ENCODE measurements at places on chromosomes 1 and 21.

- DNase-seq: no peak
Observed at GRCh38 chr1:183871142-183871541, 66.2 kb downstream of the RGL1 start.

DNA sequence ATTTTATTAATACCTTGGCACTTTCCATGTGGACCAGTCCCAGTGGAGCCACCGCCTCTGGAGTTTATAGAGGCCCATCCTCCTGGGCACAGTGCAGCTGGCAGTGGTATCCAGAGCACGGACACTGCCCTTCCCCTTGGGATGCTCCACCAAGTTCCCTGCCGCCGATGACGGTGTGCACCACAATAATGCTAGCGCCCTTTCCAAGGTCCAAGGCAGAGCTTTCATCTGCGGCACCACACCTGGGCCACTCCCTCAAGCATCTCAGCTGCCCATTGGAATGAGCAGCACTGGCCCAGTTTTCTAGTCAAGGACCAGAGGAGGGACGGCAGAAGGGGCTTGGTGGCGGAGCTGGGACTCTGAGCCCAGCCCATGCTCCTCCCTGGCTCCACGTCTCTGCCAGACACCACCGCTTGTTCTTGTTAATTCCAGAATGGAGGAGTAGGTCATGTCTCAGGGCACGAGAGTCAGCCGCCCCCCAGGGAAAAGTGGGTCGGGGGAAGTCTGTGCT lies 24.5 kb downstream of the SIM2 start:
- DNase-seq: no peak

DNA sequence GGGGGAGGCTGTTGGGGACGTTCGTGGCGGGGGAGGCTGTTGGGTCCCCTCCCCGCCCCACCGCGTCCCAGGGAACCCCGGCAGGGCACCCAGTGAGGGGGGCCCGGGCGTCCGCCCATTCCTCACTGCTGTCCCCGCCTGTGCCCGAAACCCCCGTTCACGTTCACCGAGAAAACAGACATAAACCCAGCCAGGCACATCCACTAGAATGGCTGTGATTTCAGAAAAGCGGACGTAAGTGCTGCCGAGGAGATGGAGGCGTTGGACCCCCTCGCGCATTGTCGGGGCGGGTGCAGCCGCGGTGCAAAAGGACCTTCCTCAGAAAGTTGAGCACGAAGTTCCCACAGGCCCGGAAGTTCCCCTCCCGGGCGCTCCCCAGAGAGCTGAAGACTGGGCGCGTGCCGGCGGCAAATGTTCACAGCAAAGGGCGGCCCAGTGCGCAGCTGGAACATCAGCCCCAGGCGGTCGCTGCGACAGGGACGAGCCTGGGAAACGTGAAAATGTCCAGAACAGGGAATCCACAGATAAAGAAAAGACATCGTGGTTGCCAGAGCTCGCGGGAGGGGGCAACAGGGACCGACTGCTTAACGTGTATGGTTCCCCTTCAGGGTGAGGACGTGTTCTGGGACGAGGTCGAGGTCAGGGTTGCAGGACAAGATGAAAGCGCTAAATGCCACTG lies 18.5 kb upstream of the SAMD11 start:
- no peak for DNase-seq

DNA sequence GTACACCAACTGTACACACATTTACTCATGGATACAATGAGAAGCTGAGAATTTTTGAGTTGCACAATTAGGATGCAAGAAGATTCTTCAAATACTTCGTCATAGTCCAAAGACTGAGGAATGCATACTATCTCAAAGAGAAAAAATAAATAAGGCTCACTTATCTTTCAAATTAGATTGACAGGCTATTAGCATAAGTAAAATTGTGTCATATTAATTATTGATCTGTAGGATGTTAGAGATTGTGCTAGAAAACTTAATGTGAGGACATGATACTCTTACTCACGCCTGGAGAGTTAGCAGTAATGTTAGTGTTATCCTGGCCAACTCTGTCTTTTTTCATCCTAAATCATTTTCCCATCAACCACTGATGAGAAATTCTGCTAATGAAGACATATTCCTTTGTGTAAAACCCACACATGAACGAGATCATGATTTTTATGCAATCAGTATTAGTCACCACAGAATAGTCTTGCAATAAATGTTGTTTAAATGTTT lies 659.0 kb downstream of the LTN1 start:
- DNase-seq: no peak

GRCh38 chr1:231508941-231509340 lies 19.5 kb upstream of the TSNAX start:
- no peak for DNase-seq

DNA sequence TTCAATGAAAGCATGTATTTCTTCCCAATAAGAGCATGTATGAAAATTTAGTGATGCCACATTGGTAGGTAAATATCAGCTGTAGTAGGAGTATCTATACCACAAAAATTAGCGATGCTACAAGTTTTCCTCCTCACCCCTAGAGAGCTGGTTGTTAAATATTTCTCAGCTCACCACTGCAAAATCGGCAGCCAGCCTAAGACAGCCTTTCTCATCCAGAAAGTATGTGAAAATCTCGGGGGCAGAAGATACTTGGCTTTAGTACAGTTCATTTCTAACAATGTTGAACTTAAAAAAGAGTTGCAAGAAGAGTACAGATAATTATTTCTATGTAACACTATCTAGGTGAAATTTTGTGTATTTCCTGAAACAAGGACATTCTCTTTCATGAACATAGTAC lies 235.4 kb downstream of the TPR start:
- no peak for DNase-seq

- DNase-seq: no peak
Observed at GRCh38 chr21:27511233-27511632, 544.3 kb upstream of the ADAMTS5 start.

DNA sequence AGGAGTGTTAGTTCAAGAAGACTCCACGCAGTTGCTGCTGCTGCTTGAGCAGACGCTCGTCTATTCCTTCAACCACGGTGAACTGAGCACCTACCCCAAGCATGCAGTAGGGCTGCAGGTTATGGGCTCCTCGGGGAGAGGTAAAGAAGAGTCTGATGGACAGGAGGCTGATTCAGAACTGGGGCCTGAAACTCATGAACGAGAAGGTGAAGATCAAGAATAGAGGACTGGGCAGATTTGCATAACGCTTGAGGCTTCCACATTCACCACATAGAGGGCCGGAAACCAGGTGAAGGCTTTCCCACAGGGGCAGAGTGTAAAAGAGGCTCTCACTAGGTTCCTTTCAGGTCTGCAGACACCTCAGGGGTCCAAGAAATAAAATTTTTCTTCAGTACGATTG lies 9.1 kb downstream of the ABCA4 start:
- DNase-seq: no peak

- no peak for DNase-seq
Observed at GRCh38 chr21:27802816-27803475, 836.1 kb upstream of the ADAMTS5 start.

- no peak for DNase-seq
Observed at GRCh38 chr1:16406868-16407267, 30.4 kb downstream of the SPATA21 start.

DNA sequence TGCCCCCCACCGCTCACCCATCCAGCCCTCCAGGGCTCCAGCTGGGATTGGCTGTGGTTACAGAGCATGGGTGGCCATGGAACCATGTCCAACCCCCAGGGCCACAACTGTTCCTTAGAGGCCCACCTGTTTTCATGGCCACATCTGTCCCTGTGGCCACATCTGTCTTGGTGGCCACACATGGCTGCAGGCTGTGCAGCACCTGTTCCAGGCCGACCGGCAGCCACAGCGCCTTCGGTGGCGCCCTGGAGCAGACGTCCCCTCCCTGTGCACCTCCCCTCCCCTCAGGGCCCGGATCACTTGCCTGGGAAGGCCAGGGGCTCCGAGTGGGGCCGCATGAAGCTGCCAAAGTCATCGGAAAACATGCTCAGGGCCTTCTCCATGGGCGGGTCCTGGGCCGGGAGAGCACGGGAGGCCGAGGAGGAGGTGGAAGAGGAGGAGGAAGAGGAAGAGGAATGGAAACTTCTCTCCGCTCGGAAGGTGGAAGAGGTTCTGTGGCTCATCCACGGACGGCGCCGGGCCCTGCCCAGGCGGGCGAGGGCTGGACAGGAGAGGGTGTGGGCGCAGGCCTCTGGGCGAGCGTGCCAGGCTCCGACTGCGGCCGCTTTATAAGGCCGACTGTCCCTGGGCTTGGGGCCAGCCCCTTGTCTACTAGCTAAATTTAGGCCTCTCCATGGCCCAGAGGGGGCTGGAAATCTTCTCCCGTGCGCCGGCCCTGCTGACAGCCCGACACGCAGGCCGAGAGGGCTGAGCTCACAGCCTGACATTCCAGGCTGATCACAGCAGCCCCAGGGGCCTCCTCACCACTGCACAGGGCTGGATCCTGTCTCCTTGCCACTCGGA lies at the start of gene HSPB7:
Gene HSPB7 (minus strand): TSS at position 583 of the 843 bp plus-strand sequence. CDS start 80 bp downstream, at position 503.
- no peak for DNase-seq

DNA sequence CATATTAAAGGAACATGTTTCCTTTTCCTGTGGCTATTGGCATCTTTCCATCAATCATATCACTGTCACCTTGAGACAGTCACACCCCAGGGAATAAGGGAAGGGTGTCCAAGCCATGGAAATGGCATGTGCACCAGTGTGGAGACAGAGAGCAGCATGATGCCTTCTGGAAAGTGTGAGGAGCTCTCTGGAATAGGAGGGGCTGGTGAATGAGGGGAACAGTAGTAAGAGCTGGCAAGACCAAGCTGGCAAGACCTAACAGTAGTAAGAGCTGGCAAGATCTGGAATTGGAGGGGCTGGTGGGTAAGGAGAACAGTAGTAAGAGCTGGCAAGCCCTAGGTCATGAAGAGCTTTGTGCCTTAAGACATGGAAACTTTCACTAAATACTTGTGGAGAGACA lies 186.7 kb downstream of the C1orf94 start:
- DNase-seq: no peak

GRCh38 chr1:37995751-37996345 lies 6.0 kb upstream of the SF3A3 start:
- no peak for DNase-seq

DNA sequence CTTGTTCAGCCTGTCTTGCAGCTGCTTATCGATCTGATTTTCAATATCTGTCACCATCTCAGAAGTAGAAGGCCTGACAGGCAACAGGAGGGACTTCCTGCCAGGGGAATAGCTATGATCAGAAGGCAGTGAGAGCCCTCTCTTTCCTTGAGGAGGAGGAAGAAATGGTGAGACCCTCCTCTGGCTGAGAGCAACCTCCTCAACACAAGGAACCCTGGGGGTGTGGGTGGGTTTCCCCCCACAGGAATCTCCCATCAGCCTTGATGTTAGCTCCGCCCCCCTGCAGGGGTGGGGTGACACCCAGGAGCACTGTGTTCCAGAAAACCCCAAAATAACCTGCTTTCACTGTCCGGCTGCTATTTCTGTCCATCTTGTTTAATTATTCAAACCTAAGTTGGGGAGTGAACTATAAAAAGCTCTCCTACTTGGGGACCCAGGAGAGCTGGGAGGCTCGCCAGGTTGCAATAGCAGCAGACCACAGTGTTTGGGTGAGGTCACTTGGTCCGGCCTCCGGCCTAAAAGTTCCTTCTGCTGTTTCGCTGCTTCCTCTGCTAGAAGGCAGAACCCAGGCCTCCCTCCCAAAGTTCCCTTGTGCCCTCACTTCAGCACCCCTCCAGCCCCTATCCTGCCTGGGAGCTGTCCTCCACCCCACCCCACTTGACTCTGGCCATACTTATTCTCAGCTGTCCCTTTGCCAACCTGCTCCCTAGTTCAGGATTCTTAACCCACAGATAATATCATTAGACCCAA lies 7.8 kb upstream of the MEF2D start:
- no peak for DNase-seq

- DNase-seq: peak; percentile 50
Observed at GRCh38 chr1:59596956-59597355, 217.8 kb upstream of the HOOK1 start.

GRCh38 chr1:236127045-236127444 lies 15.3 kb upstream of the GPR137B start:
- no peak for DNase-seq

DNA sequence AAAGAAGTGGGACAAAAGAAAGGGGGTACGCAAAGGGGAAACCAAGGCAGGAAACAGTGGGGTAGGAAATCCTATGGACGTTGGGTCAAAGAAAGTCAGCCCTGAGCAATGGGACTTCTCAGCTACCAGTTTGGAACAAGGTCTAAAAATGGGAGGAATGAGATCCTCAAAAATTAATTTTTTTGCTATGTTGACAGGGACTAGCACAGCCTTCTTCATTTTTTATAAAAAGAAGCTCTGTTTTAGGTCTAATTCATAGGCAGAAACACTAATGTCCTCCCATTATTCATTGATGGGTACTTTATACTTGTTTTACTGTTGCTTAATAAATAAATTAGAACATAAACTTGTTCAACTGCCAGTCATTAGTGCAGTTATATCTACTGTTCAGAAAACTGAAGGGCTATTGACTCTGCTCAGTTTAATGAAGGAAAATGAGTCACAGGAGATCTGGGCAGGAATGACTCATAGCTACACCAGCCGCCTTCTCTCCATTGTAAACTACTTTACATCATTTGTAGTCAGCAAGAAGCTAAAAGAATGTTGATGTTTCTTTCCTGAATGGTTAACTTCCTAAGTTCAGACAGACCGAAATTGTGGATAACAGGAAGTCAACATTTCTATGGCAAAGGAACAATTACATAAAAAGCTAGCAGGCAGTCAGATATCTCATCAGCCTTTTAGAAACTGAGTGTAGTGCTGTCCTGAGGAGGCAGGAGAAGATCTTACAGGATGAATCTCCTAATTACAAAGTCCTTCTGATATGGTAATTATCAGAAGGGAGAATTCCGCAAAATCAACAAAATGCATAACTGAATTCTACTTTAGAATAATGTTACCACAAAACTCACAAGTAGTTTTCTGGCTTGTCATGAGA lies 356.4 kb upstream of the PKN2 start:
- DNase-seq: peak; percentile 86

DNA sequence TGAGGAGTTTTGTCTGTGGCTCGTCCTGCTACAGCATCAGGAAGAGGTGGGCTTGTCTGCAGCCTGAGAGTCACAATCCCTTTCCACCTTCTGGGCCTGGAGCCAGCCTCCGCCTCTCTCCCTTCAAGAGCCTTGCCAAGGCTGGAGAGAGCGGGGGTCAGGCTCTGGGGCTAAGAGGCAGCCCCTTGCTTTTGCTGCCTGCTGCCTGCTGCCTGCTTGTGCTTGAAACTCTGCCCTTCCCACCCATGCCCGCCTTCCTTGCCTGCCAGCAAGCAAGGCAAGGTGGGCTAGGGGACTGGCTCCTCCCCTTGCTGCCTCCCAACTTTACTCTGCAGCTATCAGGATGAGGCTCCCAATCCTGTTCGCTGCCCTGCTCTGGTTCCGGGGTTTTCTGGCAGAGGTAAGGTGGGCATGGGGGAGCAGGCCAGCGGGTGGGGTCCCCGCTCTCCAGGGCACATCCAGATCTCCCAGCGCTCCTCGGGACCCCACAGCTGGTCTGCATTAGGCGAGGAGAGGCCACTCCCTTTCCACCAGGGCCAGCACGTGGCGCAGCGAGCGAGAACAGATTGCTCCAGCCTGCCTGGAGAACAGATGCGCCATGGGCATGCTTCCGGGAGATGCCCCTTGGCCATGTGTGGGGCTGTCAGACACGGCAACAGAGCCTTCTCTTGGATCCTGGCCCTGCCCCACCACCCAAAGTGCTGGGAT lies 7.5 kb upstream of the PTPN7 start:
- DNase-seq: no peak

DNA sequence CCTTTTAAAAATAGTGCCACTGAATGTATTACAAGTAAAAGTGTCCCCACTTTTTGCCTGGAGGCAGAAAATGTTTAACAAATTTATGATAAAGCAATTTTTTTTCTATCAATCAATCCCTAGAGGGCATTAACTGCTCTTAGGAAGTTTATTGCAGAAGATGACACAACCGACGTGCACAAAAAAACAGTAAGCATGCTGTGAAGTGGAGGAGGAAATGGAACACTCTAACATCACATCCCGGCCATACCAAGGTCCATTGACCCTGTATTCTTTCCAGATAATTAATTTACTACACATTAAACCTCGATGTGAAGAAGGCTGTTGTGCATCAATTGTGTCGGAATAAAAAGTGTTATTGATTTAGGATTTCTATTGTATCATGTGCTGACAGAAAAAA lies 264.9 kb upstream of the NR5A2 start:
- no peak for DNase-seq

All from RWPE1 (cell line).